A375 (cell line): ENCODE measurements at places on chromosomes 3 and 15. TPM values are rescaled to one million over a fixed set of nuclear protein-coding genes. Genes with fewer than 3 reads are reported as not detected.

Gene C3orf22
- total RNA-seq = not detected in 2 replicates

Gene CHRFAM7A
- 2.3 and 6.8 TPM in 2 replicates for total RNA-seq

Gene MRPS11
- total RNA-seq = 70.1 and 91.9 TPM in 2 replicates

Gene NPAP1
- under 0.01 TPM in 1 of 2 replicates, not detected in the other for total RNA-seq

Gene IQCH
- total RNA-seq = 3.2 and 4.8 TPM in 2 replicates

Gene CPNE9
- total RNA-seq = 0.05 and 0.11 TPM in 2 replicates

Gene CLEC3B
- 0.21 and 0.60 TPM in 2 replicates for total RNA-seq

Gene SLC51B
- total RNA-seq = not detected in 2 replicates
